Umbilical cord (tissue), 2 donors: ENCODE measurements at places on chromosomes 6 and 20.
A peak's percentile ranks its signal among the peaks of the same experiment; 100 is the strongest.

DNA sequence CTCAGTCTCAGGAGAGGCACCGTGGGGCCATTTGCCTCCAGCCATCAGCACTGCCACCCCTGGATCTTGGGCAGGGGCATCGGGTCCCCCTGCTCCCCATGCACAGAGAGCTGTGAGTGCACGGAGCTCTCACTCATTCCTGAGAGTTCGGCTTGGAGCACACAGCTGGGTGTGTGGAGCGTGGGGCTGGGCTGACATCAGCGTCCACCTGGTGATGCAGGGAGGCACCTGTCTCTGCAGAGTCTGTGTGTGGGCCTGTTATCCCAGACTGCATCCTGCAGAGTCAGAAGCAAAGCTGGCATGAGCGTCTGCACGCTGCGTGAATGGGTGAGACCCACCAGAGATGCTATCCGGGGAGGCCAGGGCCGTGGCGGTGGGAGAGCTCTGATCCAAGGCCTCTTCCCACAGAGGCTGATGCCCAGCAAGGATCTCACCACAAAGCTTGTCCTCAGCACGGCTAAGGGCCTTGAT is 248.8 kb upstream of the AFDN start:
- DNase-seq = no peak

- peak; percentile 48 for DNase-seq
Observed at GRCh38 chr20:22341508-22341907, 242.9 kb downstream of the FOXA2 start.

GRCh38 chr6:96075826-96076225 is 60.1 kb downstream of the FUT9 start:
- DNase-seq = no peak

DNA sequence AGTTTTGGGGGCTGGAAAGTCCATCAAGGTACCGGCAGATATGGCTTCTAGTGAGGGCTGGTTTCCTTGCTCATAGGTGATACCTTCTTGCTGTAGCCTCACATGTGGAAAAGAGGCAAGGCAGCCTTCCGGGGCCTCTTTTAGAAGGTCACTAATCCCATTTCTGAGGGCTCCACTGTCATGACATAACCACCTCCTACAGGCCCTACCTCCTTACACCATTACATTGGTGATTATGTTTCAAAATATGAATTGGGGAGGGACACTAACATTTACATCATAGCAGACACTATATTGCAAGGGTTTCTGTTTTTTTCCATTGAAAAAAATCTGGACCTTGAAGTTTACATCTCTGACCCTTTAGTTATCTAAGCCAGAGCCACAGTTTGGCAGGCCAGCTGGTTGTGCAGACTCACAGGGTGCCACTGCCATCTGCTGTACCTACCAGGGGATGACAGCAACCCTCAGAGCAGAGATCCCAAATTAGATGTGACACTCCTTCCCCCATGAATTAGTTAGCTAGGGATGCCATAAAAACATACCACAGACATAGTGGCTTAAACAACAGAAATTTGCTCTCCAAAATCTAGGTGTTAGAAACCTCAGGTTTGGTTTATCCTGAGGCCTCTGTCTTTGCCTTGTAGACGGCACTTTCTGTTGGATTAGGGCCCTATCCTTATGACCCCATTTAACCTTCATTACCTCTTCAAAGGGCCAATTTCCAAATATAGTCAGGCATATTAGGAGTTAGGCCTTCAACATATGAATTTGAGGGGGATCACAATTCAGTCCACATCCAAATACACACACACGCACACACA is 166.4 kb upstream of the RNF217 start:
- DNase-seq = peak; percentile 27
